ENCODE measurements at places on chromosomes 12 and 14.

- DNase-seq = no peak
Measured at GRCh38 chr14:59920378-59920683, 387 bp downstream of the LRRC9 start.

DNA sequence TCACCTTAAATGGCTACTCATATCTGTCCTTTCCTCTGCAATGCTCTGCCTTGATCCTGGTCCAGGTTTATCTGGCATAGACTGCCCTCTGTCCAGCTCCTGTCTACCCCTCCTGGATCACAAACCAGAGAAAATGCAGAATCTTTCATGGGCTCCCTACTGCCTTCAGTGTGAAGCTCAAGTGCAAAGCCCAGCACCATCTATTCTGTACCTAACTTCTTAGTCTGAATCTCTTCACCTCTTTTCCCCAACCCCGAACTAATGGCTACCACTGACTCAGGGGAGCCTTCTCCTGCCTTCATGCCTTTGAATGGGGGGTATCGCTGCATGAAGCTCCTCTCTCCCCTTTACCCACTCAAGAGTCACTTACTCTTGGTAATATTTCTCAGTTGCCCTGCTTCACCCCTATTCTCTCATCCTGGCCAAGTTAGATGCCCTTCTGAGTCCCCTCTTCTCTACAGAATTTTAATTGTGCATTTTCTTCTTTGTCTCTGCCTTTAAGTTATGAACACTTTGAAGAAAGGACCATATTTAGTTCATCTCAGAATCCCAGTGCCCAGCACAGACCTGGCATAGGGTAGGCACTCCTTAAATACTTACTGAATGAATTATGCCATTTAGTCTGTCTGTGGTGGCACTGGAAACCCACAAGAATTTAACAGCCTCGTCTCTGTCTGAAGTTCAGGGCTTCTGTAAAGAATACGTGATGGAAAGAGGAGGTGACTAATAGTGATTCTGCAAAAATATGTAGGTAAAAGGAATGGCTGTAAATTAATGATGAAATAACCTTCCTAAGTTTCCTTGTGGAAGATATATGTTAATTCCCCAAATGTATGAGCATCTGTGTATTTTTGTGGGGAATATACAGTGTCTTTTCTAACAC, 191.3 kb upstream of the AMIGO2 start:
- no peak for DNase-seq

- no peak for DNase-seq
Measured at GRCh38 chr12:13024531-13024916, 19.7 kb upstream of the FAM234B start.

GRCh38 chr14:85948153-85948552, 418.2 kb downstream of the FLRT2 start:
- no peak for DNase-seq

DNA sequence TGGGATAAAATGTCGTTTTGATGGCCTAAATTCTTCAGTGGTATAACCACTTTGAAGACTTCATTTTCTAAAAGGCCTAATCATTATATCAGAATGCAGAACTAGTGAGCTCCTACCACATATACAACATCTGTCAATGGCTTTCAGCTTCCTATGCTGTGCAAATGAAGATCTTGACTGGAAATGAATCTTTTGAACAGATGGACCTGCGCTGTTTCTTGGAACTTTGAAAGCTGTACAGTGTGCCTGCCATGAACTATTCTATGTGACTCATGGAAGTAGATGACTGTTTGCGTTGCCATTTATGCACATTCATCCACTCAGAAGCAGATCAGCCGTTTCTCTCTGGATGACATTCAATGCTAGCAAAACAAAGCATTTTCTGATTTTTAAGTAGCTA, 542.2 kb upstream of the USP15 start:
- no peak for DNase-seq

GRCh38 chr12:18145924-18146323, 55.9 kb upstream of the RERGL start:
- DNase-seq = no peak

DNA sequence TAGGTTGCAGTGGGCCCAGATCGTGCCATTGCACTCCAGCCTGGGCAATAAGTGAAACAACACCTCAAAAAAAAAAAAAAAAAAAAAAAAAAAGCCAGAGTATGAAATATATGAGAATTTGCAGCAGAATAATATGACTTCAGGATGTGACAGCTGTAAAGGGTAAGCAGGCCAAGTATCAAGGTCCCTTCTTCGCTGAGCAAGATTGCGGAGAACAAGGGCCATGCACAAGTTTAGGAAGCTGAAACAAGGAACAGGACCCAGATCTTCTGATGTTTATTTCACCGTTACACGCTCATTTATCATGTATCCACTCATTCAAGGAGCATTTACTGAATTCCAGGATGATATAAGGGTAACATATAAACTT, 659 bp upstream of the FOXJ2 start:
- DNase-seq = no peak

DNA sequence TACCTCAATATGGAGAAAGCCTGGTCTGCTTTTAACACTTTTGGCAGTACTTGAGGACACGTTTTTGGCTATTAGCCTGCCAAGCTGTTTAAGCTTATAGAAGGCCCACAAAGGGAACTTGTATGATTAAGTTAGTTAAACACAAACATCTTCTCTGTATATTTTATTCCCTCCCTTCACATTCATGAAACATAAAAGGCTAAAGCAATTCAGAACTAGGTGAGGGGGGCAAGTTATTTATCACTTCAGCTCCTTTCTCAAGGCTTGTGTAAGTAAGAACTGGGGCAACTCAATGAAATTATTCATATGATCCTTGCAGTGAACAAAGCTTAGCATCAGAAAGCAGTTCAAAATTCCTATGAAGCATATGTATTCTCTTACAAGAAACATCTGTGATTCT, 7.5 kb downstream of the PRICKLE1 start:
- DNase-seq = no peak

Data from activated naive CD8-positive, alpha-beta T cell treated with anti-CD3 and anti-CD28 coated beads, Interleukin-2, amount 50 U/mL, for 24 hours (primary cell).